ENCODE measurements at places on chromosomes 6 and 20. TPM values are rescaled to one million over a fixed set of nuclear protein-coding genes. Genes with fewer than 3 reads are reported as not detected.

CDSN gene
- polyA plus RNA-seq: 0.15 TPM

OPRM1 gene
- not detected for polyA plus RNA-seq

LPA gene
- not detected for polyA plus RNA-seq

APOM gene
- polyA plus RNA-seq: 6.6 TPM

Data from heart left ventricle (tissue), 16 donors.